GM18507 (cell line): ENCODE measurements at places on chromosomes 2 and 18.

DNA sequence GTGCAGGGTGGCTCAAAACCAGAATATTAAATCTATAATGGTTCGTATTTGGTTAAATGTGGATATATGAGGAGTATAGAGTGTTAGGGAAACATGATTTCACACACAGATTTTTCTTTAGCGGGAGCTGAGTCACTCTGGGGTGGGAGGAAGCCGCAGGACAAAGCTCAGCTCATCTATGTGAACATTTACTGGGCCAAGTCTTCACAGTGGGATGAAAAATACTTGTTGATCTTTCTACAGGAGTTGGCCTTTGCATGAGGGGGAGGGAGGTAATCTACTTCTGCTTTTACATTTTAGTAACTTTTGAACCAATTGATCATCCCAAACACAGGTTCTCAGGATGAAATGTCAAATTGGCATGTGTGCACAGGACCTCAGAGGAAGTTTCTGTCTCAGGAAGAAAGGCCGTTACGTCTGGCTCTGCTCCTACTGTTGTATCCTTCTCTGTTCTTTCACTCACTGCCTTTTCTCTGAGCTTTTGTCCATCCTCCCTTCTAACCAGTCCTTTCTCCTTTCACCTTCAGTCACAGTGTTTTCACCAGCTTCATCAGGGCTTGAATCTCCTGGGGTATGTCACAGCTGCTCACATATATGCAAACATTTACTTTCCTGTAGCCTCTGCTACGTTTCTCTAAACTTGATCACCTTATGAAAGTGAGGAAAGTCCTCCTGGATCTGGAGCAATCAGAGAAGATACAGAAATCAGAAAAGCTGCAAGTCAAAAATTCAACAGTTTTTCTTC is 943.3 kb upstream of the FANCL start:
- DNase-seq, result no peak

- DNase-seq, result no peak
Observed at GRCh38 chr18:73381699-73382036, 513.9 kb upstream of the NETO1 start.

- DNase-seq, result no peak
Observed at GRCh38 chr2:120632796-120633646, 102.6 kb upstream of the GLI2 start.

GRCh38 chr2:179081954-179082353 is 32.0 kb upstream of the CCDC141 start:
- DNase-seq, result no peak

GRCh38 chr2:106530866-106531265 is 43.7 kb downstream of the CD8B2 start:
- DNase-seq, result no peak

- no peak for DNase-seq
Observed at GRCh38 chr2:110097506-110098220, 18.0 kb downstream of the MALL start.

DNA sequence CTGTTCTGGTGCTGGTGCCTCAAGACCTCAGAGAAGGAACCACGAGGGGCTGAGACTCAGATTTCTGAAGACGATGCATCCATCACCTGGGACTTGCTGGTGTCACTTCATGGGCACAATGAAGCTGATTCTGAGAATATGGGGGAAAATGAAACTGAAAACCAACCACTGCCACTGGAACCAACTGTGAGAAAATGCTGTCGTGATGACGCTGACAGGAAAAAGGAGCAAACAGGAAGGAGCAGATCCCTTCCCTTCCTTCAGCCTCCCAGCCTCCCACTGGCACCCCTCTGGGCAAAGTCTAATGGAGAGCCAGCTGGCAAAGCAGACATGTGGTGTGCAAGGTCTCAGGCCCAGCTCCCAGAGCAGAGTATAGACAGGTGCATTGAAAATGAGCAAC is 109.7 kb downstream of the FOXI3 start:
- DNase-seq, result no peak

DNA sequence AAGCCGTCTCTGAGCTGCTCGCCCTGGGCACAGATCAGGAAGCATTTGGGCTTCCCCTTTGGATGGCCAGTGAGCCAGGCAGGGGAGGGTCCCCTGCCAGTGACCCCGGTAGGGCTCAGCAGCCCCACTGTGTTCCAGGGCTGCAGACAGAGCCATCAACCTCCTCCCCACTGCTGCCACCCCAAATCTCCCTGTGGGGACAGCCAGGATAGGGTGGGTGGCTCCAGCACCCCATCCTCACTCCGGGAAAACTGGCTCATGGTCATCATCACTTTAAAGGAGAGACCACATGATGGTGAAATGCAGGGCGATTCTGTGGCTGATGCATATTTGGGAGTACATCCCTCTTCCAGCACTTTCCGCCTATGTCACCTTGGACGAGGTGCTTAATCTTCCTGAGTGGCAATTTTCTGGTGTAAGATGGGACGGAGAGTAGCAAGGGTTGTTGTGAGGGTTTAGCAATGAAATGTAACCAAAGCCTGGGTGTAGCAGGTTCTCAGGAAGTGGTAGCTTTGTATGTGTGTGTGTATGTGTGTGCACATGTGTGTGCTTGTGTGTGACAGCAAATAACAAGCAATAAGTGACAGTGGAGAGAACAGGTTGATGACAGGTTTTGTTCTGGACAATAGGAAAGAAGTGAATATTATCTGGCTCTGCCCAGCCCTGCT is 61.8 kb downstream of the ACAA2 start:
- no peak for DNase-seq

DNA sequence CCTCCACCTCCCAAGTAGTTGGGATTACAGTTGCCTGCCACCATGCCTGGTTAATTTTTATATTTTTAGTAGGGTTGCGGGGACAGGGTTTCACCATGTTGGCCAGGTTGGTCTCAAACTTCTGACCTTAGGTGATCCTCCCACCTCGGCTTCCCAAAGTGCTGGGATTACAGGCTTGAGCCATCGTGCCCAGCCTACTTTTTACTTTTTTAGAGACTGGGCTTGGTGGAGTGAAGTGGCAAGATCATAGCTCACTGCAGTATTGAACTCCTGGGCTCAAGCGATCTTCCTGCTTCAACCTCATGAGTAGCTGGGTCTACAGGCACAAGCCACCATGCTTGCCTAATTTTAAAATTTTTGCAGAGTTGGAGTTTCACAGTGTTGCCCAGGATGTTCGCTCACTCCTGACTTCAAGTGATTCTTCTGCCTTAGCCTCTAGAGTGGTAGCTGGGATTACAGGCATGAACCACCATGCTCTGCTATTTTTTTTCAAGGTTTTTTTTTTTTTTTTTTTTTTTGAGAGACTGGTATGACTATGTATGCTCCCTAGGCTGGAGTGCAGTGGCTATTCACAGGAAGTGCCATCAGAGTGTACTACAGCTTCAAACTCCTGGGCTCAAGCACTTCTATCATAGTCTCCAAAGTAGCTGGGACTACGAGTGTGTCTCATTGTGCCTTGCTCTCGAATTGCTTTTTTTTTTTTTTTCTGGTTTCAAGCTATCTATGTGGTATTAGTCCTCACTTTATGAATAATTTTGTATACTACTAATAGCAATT is 11.9 kb downstream of the MSH2 start:
- no peak for DNase-seq

DNA sequence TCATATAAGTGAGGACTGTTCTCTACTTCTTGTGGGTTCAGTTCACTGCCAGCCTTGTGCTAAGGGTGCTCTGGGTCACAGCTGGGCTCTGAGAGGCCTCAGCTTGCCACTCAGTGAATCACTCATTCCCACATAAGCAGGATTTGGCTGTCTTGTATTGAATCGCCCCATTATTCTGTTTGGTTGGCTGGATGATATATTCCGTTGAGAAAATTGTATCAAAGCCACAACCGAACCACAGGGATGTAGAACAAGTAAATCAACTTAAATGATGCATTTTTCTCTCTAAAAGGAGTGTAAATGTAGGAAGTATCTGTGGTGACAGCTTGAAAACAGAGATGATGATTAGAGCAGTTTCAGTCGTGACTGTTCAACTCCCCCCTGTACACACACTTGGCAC is 39.6 kb downstream of the TTC39C start:
- DNase-seq, result no peak

- DNase-seq, result no peak
Observed at GRCh38 chr2:172635548-172635947, 79.7 kb downstream of the PDK1 start.

DNA sequence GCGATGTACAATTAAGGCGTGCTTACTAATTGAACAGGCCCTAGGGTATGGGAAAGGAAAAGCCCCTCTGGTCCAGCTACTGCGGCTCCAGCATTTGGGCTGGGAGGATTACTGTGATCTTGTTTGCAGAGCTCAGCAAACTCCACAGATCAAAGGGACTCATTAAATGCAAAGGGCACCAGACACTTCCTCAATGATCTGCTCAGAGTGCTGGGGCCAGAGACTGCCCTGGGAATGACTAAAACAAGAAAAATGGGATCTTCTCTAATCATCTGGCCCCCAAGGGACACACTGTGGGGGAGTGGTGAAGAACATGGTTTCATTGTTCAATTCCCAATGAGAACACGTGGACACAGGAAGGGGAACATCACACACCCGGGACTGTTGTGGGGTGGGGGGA is 85.0 kb downstream of the MARCHF4 start:
- DNase-seq, result no peak

DNA sequence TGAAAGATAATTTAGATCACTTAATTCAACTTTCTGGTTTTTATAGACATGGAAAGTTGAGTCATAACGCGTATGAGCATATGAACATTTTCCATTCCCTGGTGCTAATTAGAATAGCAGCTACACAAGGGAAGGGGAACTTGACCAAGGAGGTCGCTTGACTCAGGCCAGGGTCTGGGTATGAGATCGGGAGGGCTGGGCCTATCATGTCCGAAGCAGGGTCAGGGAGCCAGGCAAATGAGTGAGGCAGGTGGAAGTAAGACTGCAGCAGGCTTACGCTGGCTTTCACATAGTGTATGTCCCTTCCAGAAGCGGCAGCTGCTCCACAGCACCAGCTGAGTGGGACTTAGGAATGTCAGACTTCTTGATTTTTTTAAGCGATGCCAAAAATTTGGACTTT is 14.7 kb downstream of the RALB start:
- no peak for DNase-seq

- no peak for DNase-seq
Observed at GRCh38 chr2:102141011-102141943, 1.3 kb upstream of the IL1R1 start.

GRCh38 chr2:166653185-166653813 is 159.2 kb upstream of the SCN7A start:
- DNase-seq, result no peak

- DNase-seq, result no peak
Observed at GRCh38 chr2:204655101-204655500, 109.8 kb downstream of the PARD3B start.

GRCh38 chr18:23890589-23890988 is 124.0 kb upstream of the TTC39C start:
- no peak for DNase-seq
